ENCODE measurements at places on chromosomes 6 and 20. TPM values are rescaled to one million over a fixed set of nuclear protein-coding genes. Genes with fewer than 3 reads are reported as not detected.

GRCh38 chr6:163756079-163756478 is 341.6 kb downstream of the QKI start:
- no peak for DNase-seq

Gene PRL
- total RNA-seq: not detected

Gene NRM
- 15.0 TPM for total RNA-seq

Gene DEFB124
- total RNA-seq: 7.6 TPM

DNA sequence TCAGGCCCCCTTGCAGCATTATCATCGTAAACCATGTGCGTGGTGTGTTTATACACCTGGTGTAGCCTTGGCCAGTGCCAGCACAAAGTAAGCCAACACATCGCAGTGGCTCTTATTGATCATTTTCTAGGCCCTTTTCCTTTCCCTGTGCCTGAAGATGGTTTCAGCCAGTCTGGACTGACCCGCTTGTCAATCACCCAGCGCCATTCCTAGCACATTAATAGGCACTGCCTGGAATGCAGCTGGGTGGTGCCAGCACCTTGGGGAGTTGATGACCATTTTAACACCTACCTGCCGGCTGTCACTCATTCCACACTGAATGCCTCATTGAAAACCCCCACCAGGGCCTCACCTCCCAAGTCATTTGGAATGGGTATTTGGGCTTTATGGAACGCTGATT is 4.9 kb upstream of the UQCC2 start:
- no peak for DNase-seq

GRCh38 chr6:99378636-99379035 is 15.4 kb downstream of the COQ3 start:
- DNase-seq: no peak

GRCh38 chr6:119186490-119186889 is 108.0 kb upstream of the FAM184A start:
- no peak for DNase-seq

- peak; percentile 78 for DNase-seq
Observed at GRCh38 chr20:58839474-58839874, 11.2 kb downstream of the GNAS-AS1 start.

DNA sequence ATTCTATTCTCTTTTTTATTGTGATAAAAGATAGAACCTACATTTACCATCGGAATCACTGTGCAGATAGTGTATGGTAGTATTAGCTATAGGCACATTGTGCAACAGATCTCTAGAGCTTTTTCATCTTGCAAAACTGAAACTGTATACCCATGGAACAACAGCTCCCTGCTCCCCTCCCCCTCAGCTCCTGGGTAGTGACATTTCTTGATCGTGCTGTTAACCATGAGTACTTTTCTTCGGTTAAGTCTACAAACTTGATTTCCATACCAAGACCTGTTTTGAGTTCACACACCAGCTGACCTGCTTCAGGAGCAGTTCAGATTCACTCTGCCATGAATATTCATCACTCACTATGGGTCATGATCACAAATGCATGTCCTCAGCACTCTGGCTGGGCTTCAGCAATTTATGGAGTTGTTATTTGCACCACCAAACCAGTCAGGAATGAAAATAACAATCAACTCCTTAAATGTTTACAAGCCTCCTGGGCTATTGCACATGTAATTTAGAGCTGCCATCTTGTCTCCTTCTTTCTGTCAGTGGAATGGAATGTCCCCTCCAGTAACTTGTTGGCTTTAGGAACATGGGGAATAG is 32.8 kb downstream of the PRDM1 start:
- no peak for DNase-seq

Gene LAMP5
- 0.18 TPM for total RNA-seq

DNA sequence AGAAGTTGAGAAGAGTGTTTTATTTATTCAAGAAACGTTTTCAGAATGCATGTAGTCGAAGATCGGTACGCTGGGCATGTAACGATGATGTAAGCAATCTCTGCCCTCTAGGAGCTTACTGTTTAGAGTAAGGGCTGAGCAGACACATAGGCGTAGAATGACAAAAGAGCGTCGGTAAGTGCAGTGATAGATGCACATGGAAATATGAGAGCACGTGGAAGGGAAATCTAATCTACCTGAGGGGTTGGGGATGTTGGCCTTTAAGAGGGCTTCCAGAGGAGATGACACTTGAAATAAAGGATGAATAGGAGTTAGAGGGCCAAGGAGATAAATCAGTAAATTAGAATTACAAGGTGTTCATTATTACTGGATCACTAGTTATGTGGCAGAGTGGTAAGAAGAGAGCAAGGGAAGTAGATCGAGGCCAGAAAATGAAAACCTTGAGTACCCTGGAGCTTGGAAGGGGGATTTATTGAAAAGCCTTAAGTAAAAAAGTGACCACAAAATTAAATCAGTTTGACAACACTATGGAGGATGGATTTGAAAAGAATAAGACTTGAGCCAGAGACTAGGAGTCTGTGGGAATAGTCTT is 782 bp downstream of the TRMT11 start:
- DNase-seq: no peak

DNA sequence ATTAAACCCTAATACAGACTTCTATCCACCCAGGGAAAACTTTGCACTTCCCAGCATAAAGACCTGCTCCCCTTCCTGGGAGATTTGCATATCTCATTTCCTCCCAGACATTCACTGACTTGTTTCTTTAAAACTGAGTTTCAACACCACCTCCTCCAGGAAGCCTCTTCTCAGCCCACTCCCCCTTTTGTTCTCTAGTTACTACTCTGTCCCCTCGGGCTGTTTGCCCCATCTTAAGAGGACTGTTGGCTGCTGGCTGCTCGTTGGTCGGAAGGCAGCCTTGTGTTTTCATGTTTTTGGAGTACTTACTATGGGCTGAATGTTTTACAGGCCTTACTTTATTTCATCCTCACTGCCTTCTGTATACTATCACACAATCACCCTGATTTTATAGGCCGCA is 6.6 kb downstream of the ARHGAP40 start:
- no peak for DNase-seq

DNA sequence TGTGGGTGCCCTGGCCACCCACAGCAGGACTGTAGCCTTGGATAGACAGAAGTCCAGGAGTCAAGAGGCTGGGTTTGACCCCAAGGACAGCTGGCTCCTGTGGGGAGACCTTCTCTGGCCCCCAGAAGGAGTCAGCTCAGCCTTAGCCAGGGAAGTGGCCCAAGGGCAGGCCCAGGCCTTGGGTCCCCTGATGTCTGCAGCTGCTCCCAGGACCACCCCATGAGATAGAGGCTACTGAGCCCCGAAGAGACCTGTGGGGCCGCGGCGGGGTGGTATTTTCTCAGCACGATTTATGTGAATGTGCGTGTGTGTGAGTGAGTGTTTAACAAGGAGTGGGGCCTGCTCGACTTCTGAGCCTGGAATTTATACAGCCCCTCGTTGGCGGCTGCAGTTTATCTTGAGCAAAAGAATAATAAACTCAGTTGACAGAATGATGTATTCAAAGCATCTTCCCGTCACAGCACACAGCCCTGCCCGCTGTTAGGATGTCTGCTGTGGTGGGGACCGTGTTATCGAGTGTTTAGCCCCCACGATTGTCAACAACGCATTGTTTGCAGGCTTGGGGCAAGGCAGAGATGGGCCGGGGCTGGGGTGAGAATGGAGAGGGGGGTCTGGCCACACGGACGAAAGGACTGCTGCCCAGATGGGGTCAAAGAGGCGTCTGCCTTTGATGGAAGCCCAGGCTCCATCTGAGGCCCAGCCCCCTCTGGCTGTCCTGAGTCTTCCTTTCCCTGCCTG is 163.3 kb downstream of the VEGFA start:
- DNase-seq: peak; percentile 41

GRCh38 chr6:87074101-87074621 is 20.7 kb downstream of the CGA start:
- DNase-seq: no peak

DNA sequence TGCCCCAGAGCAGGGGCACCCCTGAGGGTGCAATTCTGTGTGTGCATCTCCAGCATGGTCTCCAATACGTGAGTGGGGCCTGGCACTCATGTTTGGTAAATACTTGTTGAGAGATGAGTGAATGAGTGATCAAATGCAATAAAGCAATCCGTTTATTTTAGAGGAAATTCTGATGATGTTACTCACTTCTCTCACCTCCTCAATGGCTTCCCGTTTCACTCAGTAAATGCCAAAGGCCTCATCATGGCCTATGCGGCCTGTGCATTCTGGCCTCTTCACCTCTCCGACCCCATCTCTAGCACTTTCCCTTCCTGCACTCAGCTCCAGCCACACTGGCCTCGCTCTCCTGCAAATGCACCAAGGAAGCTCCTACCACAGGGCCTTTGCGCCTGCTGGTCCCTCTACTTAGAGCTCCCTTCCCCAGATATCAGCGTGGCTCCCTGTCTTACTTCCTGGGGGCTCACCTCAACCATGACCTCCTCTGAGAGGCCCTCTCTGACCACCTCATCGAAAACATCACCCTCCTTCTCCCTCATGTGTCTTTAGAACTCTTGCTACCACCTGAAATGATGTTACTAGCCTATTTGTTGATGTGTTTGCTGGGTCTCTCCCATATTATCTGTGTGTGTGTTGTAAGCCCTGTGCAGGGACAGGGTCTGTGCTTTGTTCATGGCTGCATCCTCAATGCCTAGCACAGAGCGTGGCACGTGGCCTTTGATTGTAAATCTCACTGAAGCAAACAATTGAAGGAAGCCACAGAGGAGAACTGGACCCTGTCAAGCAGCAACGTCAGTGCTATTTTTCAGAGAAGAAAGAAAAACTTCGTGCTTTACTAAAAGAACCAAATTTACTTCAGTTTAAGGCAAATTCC is 42.6 kb downstream of the RAB44 start:
- DNase-seq: no peak

Gene NEURL2
- total RNA-seq: 9.9 TPM

Gene ADGRB3
- total RNA-seq: 5.4 TPM

DNA sequence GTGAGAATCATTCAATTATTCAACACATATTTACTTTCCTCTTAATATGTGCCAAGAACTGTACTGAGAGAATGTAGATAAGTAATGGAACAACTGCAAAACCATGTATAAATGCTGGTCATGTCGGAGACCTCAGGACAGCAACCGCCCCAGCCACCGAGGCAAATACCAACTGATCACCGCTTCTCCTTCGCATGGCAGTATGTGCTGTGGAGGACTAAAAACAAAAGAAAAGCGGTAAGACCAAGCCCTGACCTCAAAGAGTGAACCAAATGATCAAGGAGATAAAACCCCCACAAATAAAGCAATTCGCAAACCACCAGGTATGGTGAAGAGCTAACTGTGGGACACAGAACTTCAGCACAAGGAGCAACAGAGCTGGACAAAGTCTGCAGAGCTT is 104.3 kb downstream of the TRERF1 start:
- no peak for DNase-seq

DNA sequence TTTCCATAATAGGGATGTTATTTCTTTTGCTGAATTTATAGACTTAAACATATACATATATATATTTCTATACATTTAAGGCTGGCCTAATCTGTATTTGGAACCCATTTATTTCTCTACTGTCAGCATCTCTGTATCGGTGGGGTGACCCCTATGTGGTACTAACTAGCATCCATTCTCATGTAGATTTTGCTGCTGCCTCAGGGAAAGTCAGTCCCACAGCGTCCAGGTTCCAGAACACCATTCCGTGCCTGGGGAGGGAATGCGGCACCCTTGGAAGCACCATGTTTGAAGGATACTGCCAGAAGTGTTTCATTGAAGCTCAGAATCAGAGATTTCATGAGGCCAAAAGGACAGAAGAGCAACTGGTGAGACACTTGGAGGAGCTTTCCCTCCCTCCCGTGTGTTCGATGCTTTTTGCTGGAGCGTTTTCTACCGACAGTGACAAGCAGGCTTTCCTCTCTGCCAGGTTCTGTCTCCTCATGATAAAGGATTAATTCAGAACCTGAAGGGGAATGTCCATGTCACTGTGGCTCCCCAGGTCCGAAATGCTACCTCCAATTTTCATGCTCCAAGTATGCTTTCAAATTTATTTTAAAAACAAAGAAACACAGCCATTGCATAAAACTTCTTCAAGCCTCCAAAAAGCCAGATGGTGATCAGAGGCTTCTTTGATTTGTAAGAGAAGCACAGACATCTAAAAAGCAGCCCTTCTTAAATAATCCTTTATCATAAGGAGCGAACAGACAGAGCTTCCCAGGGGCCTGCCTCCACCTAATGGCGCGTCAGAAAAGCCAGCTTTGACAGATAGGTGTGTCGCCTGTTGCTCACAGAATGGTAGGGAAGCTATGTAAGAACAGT is 13.1 kb downstream of the TNFAIP3 start:
- no peak for DNase-seq

DNA sequence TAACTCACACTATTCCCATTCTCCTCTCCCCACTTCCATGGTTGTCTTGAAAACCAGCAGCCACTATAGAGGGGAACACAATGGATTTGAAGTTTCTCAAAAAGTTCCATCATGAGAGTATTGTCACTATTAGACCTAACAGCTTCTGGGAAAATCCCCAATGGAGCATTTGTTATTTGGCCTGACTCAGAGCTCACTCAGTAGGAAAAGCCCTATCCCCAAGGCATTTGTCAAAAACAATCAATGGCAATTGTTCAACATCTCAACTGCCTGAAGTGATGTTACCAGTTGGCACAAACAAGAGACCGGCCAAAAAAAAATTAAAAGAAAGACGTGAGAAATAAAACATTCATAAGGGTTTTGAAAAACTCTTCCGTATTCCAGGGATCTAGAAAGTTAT is 98.8 kb downstream of the MYLK4 start:
- no peak for DNase-seq

DNA sequence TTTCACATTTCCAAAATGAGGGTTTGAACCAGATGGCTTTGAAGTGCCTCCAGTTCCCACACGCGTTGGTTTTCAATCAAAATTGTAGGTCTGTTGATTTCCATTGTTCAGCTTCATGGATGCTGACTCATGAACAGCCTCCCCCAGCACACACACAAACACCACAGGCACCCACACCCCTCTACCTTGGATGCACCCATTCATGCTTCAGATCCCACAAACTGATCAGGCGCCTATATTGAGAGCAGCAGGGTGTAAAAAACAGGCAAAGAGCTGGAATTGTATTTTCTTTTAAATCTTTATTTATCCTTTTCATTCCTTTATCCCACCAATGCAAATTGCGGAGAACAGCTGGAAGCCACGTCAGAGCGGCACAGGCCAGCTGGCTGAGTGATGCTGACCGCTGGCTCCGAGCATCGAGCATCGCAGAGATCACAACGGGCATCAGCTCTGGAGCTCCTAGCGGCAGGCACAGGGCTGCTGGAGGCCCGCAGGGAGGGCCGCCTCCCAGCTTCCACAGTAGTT is 29.3 kb upstream of the TBC1D7 start:
- DNase-seq: no peak

DNA sequence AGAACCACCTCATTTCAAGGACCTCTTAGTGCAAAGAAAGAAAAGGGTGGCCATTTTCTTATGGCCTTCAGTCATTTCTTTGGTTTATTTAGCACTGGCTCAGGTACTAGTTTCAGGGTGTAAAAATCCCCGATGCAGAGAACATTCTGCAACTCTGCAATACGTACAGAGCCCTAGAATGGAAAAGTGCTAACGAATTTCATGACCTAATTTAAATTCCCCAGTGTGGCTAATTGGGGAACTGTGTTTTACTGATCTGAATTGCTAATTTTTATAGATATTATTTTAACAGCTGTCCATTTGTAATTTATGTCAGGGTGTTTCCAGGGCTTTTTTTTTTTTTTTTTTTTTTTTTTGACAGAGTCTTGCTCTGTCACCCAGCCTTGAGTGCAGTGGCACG is 160.7 kb downstream of the UST start:
- DNase-seq: no peak

Data from aorta (tissue), 5 donors.